A673 (cell line): ENCODE measurements at places on chromosomes 16 and 17. TPM values are rescaled to one million over a fixed set of nuclear protein-coding genes. Genes with fewer than 3 reads are reported as not detected.

CACNG3 gene
- 3.5 and 3.6 TPM in 2 replicates for total RNA-seq

KCNJ2 gene
- not detected in 2 replicates for total RNA-seq

KCTD11 gene
- 3.8 TPM in 2 replicates for total RNA-seq

DNA sequence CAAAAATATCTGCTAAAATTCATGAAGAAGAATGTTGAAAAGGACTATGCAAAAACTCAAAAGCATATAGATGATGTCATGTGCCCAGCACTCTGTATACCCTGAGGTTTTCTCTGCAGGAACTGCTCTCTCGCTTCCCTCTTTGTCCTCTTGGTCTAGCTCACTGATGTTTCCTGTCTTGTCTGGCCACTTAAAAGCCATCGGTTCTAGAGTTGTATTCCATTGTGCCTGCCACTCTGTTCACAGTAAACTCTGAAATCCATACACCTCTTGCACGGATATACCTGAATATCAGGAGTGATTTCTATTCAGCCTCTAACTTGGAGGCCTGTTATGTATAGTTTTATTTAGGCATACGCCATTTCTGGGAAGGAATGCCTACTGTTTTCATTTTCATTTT lies 101.0 kb upstream of the CNTNAP4 start:
- no peaks in the 10 kb centered on the region for H3K27me3 ChIP-seq
- H3K4me1 ChIP-seq: no peaks in the 10 kb centered on the region
- no peak overlapping the region for H3K4me3 ChIP-seq
- DNase-seq: no peak

DNA sequence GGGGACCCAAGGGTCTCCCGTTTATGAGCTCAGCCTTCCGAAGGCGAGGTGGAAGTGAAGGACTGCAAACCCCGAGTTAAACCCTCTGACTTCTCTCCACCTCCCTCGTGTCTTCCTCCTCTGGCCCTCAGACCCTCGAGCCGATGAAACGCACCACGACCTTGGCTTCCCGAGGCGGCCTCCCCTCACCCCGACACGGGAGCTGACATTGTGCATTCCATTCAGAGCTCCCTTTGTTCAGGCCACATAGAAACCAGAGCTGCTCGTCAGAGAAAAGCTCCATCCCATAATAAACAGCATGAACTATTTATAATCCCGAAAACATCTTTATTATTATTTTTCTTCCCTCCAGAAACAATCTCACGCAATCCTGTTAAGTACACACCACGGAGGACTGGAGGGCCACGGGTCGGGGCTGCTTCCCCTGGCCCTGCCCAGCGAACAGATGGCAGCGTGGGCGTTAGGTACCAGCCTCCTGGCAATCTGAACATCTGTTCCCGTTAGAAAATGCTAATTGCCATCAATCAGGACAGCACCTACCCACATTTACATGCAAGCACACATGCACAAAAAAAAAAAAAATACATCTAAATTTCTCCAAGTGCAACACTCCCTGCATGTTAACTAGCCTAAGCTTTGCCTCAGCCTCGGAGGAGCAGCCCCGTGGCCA lies 145.7 kb downstream of the RBFOX3 start:
- H3K4me1 ChIP-seq: no peaks in the 10 kb centered on the region
- no peaks in the 10 kb centered on the region for H3K36me3 ChIP-seq
- H3K27me3 ChIP-seq: peaks cover 30% of the 10 kb centered on the region
- no peak overlapping the region for H3K4me3 ChIP-seq
- H3K27ac ChIP-seq: no peak overlapping the region

DNA sequence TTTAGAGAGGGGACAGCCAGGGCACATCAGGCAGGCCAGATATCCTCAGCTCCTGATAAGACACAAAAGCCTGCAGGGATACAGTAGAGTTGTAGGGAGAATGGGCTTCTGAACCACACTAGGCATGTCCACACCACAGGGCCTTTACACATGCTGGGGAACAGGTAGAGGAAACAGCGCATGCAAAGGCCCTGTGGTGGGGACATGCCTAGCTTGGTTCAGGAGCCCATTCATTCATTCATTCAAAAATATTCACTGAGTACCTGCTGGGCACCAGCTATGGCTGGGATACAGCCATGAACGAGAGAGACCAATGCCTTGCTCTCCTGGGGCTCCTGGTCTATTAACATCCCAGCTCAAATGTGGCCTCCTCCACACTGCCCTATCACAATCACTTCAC lies 4.4 kb downstream of the CPNE2 start:
- peaks cover 15% of the 10 kb centered on the region for H3K4me1 ChIP-seq
- no peaks in the 10 kb centered on the region for H3K27me3 ChIP-seq
- no peaks in the 10 kb centered on the region for H3K36me3 ChIP-seq
- H3K4me3 ChIP-seq: no peak overlapping the region
- no peak for DNase-seq
- no peak overlapping the region for H3K27ac ChIP-seq
